ENCODE measurements at places on chromosomes 16 and 17. TPM values are rescaled to one million over a fixed set of nuclear protein-coding genes. Genes with fewer than 3 reads are reported as not detected.

Gene LRRC36
- total RNA-seq: 24.1 TPM

Gene CMTM2
- total RNA-seq: 2.1 TPM

Gene MYH1
- not detected for total RNA-seq

Gene CDH11
- 42.6 TPM for total RNA-seq

Gene CLEC18A
- total RNA-seq: 0.28 TPM

Gene TMC8
- 55.8 TPM for total RNA-seq

Gene RAP1GAP2
- total RNA-seq: 10.6 TPM

Gene CLEC19A
- not detected for total RNA-seq

Gene CHST5
- 0.13 TPM for total RNA-seq

Gene KIF2B
- total RNA-seq: not detected

Gene DRC3
- 4.3 TPM for total RNA-seq

GRCh38 chr17:8941520-8941919 is 24.0 kb downstream of the PIK3R5 start:
- no peak for DNase-seq

- DNase-seq: no peak
Measured at GRCh38 chr16:84560269-84560668, 55.8 kb upstream of the MEAK7 start.

DNA sequence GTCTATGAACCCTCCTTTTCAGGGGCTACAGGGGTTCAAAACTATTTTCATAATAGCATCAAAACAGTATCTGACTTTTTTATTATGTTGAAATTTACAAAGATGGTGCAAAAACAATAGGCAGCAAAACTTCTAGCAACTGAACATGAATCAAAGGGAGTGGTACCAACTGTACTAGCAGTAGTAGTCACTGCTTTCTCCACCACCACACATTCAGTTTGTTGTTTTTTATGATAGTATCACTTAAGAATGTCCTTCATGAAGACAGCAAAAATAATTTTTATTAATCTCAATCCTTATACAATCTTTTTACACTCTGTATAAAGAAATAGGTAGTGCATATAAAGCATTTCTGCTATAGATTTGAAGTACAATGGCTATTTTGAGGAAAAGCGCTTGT is 47.6 kb downstream of the MED13 start:
- DNase-seq: no peak

DNA sequence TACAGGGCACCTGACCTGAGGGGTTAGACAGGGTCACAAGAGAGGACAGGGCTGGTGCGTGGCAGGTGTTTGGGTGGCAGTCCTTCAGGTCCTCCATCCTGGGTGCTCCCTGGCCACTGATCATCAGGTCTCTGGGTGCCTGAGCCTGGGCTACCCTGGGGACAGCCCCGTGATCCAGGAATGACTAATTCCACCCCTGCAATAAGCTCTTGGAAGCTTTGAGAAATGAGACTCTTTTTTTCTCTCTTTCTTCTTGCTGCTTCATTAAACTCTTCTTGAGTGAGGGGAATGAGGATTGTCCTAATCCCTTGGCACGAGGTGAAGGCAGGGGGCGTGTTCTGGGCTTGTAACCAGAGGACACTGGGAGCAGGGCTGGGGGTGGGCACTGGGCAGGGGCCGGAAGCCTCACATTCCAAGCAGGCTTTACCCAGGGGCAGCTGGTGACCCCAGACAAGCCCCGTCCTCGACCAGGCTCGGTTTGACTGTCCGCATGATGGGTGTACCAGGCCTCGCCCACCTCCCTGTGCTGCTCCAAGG is 21.4 kb upstream of the SPNS2 start:
- DNase-seq: no peak

DNA sequence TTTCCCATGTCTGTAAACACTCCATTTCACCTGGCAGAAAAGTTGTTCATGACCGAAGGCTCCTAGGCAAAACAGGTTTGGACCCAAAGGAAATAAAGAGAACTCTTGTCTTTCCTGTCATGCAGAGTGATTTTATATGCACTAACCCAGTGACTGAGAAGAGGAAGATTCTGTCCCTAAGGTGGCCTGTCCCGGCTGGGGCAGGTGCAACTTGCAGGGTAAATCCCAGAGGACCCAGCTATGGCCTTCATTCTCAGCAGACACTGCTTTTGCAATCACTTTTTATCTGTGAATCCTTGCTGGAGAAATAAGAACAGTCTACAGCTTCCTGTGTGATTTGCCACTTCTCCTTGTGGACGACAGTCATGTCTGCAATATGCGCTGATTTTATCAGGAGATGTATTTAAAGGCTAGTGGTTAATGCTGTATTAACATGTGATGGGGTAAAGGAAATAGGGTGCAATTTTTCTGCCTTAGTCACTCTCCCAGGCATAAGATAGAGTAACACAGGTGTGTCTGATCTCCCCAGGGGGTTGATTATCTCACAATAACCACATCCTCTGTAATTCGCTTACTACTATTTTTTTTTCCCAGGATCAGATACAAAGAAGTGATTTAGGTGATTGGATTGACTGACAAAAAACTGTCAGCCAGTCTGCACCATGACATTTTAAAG is 696.8 kb upstream of the SOX9 start:
- DNase-seq: no peak

DNA sequence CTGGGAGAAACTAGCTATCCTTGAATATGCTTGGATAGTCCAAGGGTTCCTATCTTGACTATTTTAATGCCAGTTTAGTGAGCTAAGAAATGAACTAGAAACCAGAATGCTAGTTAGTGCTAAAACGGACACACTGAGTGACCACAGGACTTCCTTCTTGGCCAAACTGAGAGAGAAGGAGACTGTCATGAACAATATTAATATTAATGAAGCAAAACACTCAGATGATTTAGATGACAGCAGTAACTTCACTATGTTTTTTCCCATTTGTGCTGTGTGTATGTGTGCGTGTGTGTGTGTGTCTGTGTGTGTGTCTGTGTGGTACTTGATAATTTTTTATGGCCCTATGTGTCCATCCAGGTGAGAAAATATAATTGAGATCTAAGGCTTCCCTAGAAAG is 2.2 kb upstream of the ATXN1L start:
- DNase-seq: no peak

DNA sequence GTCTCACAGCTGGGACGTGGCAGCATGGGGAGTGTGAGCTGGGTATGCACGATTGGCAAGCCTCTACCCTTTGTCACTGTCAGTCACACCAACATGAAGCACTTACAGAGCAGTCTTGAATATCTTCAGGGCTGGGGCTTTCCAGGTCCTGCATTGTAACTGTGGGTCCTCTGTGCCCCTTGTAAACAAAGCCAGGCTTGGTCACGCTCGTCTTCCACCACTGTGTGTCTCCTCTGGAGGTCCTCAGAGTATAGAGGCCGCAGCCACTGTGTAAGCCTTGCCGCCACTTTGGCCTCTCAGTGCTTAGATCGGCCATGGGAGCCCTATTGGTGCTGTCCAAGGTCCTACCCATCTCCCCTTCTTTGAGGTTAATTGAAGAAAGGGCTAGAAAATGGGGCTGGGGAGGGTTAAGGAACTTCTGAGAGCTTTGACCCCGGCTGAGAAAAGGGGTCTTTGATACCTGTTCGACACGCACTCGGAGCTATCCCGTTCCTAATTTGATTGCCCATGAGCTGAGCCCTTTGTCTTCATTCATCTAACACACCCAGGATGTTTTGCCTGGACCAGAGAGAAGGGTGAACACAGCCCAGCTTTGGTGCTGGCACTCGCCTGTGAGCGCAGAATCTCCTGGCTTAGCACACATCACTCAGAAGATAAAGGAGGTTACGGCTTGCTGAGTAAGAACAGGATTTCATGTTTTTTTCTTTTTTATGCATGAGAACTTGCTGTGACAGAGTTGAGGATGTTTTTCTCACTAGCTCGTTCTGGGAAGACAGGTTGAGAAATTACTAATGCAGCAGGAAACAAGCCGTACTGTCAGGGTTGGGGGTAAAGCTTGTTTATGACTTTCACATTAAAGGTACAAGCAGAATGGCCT is 267.9 kb downstream of the CPPED1 start:
- DNase-seq: peak; percentile 34

DNA sequence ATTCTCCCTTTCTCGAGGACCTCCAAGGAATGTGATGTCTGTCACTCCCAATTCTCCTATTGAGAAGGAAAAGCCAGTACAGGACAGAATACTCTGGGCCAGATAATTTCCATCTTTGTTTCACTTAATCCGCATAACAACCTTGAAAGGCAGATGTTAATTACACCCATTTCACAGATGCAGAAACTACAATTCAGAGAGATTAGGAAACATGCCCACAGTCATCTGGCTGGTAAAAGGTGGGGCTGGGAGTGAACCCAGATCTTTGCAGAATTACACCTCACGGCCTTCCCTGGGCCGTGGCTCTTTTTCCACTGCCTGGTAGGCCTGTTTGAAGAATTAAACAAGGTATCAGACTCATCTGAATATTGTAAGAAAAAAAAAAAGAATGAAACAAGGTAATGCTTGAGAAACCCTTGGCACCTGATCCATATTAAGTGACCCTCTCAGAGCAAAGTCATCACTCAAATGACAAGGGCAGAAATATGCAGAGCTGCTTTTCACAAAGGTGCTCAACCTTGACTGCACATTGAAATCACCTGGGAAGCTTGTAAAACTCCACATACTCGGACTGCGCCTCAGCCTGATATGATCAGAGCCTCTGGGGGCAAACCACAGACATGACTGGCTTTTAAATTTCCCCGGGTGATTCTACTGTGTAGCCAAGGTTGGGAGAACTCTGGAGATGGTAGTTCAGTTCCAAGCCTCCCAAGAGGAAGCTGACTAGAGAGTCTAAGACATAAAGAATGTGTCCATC is 16.6 kb upstream of the G6PC1 start:
- DNase-seq: no peak

DNA sequence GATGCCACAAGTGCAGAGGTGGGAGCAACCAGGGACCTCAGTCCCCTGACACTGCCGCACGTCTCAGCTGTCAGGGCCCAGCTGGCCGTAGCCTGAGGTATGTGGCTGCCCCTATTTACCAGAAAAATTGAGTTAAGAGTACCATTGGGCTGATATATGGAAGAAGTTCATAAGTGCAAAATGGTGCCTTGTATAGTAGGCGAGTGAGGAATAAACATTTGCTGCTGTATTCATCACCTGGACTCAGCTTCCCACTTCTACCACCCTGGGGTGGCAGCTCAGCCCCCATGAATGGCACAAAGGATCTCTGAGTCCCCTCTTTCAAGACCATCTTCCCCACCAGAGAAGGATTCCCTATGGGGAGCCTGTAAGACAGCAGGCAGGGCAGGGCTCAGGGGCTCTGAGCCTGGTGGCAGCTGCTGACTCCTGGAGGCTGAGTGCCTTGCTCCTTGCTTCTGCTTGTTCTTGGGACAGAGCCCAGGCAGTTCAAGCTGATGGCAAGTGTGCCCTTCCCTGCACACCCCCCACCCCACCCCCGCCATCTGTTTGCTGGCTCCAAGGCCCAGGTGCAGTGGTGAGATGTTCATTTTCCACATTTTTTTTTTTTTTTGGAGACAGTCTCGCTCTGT is 29.0 kb downstream of the TRPV2 start:
- no peak for DNase-seq

DNA sequence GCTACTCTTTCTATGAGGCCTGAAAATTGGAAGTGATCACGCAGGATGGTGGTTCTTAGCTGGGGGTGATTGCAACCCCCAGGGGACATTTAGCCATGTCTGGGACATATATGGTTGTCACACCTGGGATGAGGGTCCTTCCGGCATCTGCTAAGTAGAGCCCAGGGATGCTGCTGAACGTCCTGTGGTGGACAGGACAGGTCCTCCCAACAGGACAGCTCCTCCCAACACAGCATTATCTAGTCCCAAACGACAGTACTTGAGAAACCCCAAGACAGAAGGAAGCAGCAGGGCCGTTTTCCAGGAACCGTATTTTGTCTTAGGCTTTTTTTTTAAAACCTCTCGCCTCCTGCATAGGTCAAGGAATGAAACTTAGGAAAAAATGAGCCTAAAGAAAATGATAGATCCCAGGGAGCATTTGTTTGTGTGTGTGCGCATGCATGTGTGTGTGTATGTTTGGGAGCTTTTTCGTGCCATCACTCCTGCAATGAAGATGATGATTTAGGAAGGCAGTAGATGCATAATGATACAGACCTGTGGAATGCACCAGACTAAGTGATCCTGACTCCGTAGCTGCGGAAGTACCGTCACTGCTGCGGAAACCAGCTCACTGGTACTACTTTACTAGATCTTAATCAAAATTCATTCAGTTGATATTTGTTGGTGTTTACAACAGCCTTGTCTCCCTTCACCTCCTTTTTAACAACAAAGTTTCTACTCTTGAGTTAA is 118.2 kb downstream of the SNX29 start:
- DNase-seq: no peak

GRCh38 chr17:27268394-27269085 is 25.4 kb upstream of the WSB1 start:
- no peak for DNase-seq

DNA sequence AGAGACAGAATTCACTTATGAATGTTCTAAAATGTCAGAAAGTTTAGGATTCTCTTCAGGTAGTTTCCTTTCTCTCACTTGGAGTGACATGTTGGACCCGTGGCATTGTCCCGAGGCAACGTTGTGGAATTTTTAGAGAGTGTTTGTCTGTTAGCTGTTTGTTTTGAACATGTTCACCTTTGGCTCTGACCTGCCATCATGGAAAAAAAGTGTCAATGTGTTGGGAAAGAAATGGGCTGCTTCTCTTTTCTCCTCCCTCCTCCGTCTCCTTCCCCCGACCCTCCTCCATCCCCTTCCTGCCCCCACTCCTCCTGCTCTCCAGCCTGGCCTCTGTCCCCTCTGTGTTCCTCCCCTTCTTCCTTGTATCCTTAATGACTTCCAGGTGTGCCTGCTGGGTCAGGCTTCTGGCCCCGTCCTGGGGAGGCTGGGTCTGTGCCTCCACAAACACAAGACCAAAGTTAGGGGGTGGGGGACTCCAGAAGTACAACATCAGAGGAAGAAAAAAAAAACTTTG is 463.1 kb downstream of the MAF start:
- no peak for DNase-seq

DNA sequence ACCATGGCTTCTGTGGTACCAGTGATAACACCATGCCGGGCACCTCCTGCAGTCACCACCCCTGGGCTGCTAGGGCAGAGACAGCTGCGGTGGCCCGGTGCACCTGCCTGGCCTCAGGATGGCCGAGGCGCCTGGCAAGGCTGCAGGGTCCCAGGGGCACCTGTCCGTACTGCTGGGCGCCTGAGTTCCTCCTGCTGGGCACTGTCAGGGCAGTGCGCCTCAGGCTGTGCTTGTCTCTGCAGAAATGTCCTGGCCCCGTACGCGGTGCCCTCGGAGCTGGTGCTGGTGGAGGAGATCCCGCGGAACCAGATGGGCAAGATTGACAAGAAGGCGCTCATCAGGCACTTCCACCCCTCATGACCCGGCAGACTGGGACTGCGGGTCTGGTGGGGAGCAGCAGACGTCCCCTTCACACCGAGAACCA is 17.7 kb upstream of the CDH15 start:
- no peak for DNase-seq

DNA sequence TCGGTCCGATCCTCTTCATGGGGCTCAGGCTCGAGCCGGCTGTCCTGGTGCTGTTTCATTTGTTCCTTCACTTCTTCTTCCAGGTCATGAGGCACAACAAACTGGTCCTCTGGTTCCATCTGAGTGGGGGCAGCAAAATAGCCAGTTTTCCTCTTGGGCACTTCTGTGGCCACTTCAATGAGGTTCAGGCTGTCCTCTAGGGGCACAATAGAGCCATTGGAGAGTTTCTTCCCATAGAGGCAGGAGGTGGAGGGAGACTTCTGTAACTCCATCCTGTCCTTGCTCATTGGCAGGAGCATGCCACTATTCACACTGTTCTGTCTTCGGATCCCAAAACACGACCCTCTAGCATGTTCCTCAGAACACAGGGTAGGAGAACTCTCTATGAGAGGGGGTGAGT is 22.9 kb downstream of the MARVELD3 start:
- peak; percentile 23 for DNase-seq

Measured in endothelial cell (in vitro differentiated cells).